ENCODE measurements at places on chromosomes 5 and 9.

- DNase-seq: no peak
These were observed 161.9 kb downstream of the CCDC171 start for GRCh38 chr9:15714746-15715145.

DNA sequence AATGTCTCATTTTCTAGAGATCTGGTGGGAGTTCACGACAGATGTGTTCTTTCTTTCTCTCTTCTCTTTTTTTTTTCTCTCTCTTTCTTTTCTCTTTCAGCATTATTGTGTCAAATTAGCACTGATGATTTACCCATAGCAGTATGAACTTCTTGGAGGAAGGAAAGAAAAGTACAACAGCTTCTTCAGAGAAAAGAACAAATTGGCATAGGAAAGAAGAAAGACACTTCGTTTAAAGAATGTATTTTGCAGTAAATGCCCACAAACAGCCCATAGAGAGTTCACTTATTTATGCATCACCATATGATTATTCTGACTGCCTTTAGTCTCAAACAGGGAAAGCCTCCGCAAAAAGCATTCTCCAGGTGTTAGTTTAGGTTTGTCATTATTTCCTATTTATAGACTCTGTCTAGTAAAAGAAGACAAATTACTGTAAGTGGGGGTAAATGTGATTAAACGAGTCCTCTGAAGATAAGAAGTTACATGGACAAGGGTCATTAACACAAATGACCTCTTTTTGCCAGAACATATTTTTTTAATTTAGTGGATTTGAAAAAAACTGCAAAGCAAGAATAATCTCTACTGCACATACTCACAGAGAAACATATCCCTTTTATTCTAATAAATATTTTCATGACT, 68.0 kb downstream of the POU5F2 start:
- no peak for DNase-seq

DNA sequence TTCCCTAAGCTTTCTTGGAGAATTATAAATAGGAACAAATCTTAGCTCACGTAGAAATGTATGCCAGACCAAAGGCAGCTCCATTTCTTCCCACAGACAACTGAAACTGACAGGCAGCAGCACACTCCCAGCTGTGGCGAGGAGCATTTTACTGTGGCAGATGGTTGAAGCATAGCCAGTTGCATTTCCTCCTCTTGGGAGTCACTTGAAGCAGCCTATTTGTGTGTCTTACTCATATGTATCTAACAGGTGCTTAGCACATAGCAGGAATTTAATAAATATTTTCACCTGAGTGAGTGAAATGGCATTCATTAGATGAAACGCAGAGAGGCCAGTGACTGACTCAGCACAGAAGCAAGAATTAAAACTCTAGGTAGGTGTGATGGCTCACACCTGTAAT, 12.3 kb upstream of the MTMR12 start:
- DNase-seq: no peak

GRCh38 chr5:136108180-136108611, 24.4 kb upstream of the SMAD5 start:
- no peak for DNase-seq

GRCh38 chr5:103573411-103573810, 10.8 kb upstream of the NUDT12 start:
- peak; percentile 60 for DNase-seq

- DNase-seq: no peak
These were observed 24.0 kb downstream of the TMEM161B start for GRCh38 chr5:88244686-88245085.

GRCh38 chr5:39469777-39470415, 45.1 kb upstream of the DAB2 start:
- no peak for DNase-seq

DNA sequence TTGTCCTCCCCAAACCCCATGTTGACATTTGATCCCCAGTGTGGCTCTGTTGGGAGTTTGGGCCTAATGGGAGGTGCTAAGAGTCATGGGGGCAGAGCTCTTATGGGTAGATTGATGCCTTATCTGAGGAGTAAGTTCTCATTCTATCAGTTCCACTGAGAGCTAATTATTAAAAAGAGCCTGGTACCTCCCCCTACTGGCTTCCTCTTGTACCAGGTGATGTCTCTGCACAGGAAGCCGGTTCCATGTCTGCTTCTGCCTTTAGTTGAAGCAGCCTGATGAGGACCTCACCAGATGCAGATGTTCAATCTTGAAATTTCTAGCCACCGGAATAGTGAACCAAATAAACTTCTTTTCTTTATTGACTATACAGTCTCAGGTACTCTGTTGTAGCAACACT, 10.8 kb downstream of the GABRB2 start:
- DNase-seq: no peak

GRCh38 chr9:14563902-14564624, 129.2 kb downstream of the ZDHHC21 start:
- DNase-seq: no peak

DNA sequence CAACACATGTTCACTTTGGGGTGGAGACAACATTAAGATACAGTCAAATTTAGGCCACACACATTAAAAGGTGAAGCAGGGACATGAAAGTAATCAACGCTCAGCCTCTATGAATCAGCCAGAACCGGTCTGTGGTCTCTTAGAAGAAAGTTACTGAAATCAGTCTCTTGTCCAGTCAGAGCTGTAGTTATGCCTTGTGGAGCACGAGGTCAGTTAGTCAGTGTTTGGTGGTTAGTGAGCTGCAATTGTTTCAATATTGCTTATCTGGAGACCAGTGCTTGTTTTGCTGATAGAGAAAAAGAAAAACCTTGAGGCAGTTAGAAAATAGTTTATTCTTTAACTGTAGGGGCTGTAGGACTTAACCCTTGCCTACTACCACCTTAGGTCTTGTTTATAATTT, 157.8 kb upstream of the RASEF start:
- DNase-seq: no peak

- no peak for DNase-seq
These were observed 204.9 kb downstream of the MCTP1 start for GRCh38 chr5:95080030-95080429.

- no peak for DNase-seq
These were observed 67.6 kb downstream of the NMUR2 start for GRCh38 chr5:152337484-152337883.

GRCh38 chr9:127856729-127857116, 2.3 kb upstream of the ENG start:
- no peak for DNase-seq

GRCh38 chr5:160029540-160030139, 20.7 kb downstream of the TTC1 start:
- DNase-seq: no peak

DNA sequence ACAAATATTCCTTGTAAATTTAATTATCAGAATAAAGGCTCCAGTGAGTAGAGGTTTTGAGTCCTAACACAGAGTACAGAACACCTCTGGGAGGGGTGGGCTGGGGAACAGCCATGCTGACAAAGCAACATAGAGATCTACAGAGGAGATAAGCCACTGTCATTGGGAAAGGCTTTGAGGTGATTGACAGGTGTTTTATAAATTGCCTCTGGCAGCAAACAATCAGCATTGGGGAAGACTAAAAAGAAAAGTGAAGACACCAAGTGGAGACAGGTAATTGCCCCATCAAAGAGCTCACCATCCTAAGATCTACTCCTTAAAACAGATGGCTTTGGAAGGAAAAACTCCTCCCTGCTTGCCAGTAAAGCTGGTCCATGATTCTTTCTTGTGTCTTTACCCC, 189.7 kb upstream of the TLE4 start:
- no peak for DNase-seq

DNA sequence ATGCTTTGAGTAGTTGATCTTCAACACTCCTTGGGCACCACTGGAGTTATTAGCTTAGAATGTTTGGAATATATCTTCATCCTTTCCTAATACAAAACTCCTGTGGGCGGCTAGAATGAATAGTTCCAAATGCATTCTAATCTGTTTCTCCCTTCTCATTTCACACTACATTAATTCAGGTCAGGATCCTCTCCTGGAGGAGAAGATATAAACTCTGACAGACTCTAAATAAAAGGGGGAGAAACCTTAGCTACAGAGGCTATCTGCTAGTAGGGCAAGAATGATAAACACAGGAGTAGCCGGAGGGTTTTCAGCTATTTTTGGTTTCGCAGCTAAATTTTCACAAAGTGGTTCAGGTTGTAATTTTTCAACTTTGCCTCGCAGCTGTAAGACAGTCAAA, 45.2 kb upstream of the FAM240B start:
- no peak for DNase-seq

GRCh38 chr9:81565144-81565543, 124.2 kb downstream of the TLE1 start:
- DNase-seq: no peak

- DNase-seq: no peak
These were observed 15.6 kb downstream of the TICAM2 start for GRCh38 chr5:115586525-115587146.

DNA sequence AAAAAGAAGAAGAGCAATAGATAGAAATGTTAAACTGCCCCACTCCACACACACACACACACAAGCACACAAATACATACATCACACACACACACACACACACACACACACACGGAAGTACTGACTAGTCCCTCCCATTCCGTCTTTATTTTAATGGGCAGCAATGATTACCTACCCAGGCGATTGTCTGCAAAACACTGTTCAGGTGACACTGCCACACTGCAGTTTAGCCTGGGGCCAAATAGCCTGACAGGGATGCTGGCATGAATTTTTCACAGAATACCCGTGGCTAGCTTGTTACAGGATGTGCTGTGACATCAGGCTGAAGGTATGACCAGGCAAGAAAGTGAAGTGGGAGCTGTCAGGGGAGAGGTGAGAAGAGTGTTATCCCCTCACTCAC, 86.9 kb downstream of the FRMD3 start:
- no peak for DNase-seq

- no peak for DNase-seq
These were observed 138.7 kb upstream of the EFNA5 start for GRCh38 chr5:107809201-107810034.

DNA sequence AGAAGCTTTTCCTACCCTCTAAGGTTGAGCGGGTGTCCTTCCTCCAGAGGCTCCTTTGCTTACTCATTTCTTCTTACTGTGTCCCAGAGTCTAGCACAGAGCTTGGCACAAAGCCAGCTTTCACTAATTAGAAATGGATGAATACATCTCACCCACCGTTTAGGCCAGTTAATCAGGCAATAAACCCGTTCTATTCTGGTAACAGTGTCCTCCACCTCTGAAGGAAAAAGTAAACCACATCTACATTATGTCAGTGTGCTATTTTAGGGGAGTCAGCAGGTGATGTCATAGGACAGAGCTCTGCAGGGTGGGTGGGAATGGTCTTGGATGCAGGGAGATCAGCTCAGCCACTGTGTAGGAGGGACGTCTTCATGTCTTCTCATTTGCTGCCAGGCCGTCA, 109.2 kb downstream of the OSTF1 start:
- DNase-seq: no peak

DNA sequence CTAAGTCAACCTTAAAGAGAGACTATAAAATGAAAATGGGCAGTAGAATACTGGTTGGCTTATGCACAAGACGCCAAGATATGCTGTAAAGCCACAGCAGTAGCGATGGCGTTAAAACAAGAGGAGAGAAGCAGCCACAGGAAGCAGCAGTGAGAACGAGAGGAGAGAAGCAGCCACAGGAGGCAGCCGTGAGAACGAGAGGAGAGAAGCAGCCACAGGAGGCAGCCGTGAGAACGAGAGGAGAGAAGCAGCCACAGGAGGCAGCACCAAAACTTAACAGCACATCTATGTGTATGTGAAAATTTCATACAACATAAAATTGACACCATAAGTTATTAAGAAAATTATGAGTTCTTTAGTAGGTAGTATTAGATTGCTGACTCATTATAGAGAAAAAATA, 2318.6 kb upstream of the ACO1 start:
- no peak for DNase-seq

DNA sequence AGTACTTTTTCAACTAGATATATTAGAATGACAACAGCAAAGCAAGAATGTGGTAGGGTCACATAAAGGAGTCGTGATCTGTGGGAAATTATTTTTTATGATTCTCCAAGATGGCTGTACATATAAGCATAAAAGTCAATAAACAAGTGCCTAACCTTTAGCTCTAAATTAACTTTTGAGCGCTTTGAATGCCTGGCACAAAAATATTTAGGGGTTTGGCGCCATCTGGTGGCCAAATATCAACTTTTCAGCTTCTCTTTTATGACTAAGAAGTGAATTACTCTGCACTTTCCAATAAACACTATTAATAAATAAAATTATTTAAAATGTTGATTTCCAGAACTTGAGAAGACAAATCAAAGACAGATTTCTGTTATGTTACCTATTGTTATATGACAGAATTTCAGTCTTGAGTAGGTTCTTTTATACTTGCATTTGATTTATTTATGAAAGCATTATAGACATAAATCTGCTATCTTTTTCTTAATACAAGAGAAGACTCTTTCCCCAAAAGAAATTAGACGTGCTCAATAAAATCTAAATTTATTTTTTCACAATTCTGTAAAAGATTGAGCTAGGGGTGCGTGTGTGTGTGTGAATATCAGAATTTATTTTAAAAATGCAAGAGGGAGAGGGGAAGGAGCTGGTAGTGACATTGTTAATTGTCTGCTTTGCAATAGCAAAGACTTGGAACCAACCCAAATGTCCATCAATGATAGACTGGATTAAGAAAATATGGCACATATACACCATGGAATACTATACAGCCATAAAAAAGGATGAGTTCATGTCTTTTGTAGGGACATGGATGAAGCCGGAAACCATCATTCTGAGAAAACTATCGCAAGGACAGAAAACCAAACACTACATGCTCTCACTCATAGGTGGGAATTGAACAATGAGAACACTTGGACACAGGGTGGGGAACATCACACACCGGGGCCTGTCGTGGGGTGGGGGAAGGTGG, 36.7 kb upstream of the ARRDC3 start:
- peak; percentile 36 for DNase-seq

GRCh38 chr9:110125207-110125751, 82.7 kb downstream of the C9orf152 start:
- DNase-seq: peak; percentile 88

GRCh38 chr5:137800700-137801411, 46.7 kb upstream of the HNRNPA0 start:
- DNase-seq: no peak

DNA sequence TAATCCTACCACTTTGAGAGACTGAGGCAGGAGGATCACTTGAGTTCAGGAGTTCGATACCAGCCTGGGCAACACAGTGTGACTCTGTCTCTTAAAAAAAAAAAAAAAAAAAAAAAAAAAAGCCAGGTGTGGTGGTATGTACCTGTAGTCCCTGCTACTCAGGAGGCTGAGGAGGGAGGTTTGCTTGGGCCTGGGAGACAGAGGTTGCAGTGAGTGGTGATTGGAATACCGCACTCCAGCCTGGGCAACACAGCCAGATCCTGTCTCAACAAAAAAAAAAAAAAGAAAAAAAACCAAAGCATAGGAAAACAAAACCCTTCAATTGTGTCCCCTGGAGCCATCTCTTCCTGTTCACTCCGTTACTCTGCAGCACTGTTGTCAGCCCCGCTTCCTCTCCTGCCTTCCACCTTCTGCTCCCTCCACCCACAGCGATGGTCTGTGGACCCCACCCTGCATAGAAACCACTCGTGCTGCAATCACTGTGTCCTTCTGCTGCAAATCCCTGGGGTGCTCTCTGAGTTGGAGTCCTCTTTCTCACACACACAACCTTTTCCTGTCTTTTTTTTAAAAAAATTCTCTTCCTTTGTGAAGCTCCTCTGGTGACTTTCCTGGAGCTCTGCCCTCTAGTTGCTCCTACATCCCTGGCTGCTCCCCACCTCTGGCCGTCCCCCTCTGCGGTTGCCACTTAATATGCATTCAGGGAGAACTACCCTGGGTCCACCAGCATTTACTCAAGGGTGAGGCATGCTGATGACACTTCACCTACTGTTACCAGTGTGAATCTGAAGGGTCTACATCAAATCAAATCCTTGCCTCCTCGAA, 22.2 kb downstream of the CCT5 start:
- DNase-seq: no peak

Data from H9 (cell line).